Activated CD8-positive, alpha-beta memory T cell treated with anti-CD3 and anti-CD28 coated beads for 1 hour (primary cell): ENCODE measurements at places on chromosomes 1 and 21.

GRCh38 chr1:93713341-93713740 lies 31.7 kb upstream of the BCAR3 start:
- no peak for DNase-seq

GRCh38 chr1:159058751-159059150 lies 17.8 kb downstream of the AIM2 start:
- no peak for DNase-seq

DNA sequence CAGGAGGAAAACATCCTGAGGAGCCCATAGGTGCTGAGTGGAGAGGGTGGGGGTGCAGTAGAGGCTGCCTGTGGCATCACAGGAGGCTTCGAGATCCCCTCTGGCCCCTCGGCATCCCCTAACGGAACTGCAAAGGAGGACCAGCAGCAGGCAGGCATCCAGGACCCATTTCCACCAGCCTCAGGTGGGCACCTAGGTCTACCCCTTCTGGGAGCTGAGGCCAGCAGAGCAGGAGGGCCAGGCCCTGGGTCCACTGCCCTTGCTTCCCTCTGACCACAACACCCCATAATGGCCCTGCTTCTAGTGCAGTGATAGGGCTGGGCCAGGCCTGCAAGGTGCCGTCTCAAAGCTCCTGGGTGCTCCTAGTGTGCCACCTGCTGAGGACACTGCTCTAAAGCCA lies 723.0 kb downstream of the PTPRU start:
- DNase-seq: no peak

DNA sequence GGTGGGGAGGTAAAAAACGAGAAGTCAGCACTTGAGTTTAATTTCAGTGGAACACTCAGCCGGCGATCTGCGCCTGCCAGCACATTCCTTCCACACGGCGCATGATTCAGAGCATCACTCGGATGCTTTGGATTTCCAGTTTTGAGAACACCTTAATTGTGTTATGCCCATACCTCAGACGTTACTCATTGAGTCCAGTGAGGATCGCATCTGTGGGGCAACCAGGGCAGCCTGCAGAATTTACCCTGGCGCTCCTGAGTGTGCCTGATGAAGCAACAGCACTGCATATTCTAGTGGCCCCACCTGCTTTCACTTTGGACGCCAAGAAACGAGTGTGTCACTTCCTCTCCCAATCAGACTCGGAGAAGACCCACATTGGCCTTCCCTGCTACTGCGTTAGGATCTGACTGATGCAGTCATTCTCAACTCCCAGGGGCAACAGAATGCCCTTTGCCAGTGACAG lies 19.9 kb downstream of the FAM89A start:
- no peak for DNase-seq

- DNase-seq: no peak
Measured at GRCh38 chr1:199515261-199515660, 512.2 kb upstream of the NR5A2 start.

GRCh38 chr1:177546346-177546745 lies 375.6 kb downstream of the BRINP2 start:
- no peak for DNase-seq

- no peak for DNase-seq
Measured at GRCh38 chr1:61742620-61743430, 545 bp downstream of the PATJ start.

- DNase-seq: no peak
Measured at GRCh38 chr1:179169616-179170467, 59.6 kb downstream of the ABL2 start.

GRCh38 chr1:16243936-16244649 lies 7.1 kb upstream of the CPLANE2 start:
- DNase-seq: peak; percentile 52

DNA sequence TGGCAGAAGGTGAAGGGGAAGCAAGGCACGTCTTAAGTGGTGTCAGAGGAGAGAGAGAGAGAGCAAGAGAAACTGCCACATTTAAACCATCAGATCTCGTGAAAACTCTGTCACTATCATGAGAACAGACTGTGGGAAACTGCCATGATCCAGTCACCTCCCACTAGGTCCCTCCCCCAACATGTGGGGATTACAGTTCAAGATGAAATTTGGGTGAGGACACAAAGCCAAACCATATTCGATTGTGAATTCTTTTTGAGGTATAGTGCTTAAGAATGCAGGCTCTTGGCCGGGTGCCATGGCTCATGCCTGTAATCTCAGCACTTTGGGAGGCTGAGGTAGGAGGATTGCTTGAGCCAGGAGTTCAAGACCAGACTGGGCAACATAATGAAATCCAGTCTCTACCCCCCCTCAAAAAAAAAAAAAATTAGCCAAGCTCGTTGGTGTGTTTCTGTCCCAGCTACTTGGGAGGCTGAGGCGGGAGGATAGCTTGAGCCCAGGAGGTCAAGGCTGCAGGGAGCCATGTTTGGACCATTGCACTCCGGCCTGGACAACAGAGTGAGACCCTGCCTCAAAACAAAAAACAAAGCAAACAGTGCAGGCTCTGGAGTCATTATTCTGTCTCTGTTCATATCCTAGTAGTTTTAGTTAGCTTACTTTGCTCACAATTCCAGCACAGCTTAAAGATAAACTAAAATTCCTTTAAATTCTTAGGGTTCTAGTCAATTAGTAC lies 6.0 kb downstream of the ZCCHC17 start:
- DNase-seq: no peak
